ENCODE measurements at places on chromosomes 13 and 19.
A peak's percentile ranks its signal among the peaks of the same experiment; 100 is the strongest.

- DNase-seq: no peak
These were observed 1404.3 kb upstream of the MIR17HG start for GRCh38 chr13:89943139-89943538.

DNA sequence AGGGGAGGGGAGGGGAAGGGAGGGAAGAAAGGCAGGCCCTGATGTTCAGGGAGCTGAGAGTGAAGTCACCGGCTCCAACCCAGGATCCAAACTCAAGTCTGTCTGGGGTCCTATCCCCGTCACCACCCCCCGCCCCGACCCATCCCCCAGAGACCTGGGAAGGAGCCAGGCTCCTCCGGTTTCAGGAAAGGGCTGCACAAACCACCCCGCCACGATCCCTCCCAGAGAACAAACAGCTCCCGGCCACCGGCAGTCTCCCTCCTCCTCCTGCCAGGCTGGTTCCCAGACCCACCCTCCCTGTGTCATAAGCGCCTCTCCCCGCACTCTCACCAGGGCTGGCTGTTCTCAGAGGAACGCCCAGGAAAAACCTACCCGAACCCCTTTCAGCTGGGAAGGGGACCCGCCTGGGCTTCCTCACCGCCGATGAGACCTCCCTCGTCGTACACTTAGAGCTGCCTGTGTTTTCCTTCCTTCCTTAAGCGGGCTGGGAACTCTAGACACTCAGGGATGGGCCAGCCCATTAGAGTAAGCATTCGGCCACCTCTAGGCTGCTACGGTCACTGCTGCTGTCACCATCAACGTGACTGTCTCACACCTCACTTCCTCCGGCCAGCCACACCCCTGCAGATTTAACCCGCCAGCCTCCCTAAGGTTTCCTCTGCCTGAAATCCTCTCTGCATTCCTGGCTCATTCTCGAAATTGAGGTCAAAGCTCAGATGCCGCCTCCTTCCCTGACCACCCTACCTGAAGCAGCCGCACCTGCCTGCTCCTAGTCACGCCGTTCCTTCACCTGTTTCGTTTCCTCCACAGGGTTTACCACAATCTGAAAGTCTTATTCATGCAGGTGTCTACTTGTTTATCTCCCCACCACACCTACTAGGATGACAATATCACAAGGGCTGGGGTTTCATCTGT, 6.3 kb upstream of the RDH13 start:
- peak; percentile 21 for DNase-seq

DNA sequence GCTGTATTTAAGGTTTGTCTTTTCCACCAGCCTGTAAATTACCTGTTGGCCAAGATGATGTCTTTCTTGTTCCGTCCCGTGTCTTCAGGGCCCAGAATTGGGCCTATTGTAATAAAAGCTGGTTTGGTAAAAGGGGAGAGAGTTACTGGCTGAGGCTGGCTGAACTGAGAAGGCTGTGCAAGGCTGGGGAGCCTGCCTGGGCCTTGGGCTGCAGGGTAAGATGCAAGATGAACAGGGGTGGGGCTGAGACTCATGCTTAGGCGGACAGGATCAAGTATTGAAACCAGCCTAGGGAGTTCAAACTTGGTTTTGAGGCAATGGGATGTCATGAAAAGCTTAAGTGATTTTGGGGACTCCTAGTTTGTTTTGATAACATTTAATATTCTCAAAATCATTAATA, 142.3 kb downstream of the PCCA start:
- no peak for DNase-seq

GRCh38 chr13:111345682-111346081, 25.2 kb downstream of the TEX29 start:
- no peak for DNase-seq

DNA sequence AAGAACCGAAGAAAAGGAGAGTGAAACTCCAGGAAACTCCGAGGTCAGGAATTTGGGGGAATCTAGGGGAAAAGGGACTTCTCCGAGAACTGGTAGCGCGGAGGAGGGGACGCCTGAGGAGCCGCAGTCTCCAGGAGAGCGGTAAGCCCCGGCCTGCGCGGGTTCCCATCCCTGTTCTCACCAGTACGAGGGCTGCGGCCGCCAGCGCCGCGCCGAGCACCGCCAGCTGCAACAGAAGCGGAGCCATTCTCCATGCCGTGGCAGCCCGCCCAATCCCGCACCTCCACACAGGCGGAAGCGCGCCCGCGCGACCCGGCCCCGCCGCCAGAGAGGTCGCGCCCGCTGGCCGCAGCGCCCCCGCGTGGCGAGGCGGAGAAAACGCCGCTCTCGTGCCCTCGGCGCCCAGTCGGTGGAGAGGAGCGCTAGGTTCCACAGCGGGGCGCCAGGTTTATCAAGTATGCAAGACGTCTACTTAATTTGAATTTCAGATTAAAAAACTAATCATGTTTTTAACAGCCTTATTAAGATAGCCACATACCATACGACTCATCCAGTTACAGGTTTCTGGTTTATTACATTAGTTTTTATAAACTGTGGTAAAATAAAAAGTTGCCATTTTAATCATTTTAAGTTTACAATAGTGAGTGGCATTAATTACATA, at the start of gene ALG5:
Gene ALG5 (minus strand): TSS at position 287 of the 661 bp plus-strand sequence. CDS start 40 bp downstream, at position 247.
- peak; percentile 24 for DNase-seq

DNA sequence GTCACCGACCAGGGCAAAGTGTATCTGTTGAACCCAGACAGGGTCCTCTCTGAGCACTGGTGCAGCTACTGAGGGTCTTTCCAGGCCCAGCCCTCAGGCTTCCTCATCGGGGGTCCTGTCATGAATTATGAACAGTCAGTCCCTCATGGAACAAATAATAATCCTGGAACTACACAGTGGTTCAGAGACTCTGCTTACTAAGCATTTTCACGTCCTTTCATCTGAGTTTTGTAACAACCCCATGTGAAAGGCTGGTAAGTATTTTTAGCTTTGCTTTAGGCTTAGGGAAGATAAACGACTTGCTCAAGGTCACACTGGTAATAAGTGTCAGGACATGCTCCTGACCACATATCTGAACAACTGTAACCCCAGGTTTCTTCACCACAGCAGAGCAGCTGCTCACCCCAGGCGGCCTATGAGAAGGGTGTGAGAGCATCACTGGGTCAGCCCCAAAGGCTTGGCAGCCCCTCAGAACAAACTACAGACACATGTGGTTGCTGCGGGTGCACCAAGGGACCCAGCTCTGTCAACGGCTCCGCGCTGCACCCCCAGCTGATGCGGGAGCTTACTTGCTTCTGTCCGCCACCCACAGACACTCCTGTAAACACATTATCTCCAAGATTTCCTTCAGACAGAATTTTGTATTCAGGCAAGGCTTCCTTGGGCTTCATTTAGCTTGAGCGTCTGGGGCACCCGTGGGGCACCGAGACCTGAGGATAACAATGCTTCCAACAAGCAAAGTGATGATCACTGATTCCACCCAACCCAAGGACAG, 19.4 kb upstream of the GSX1 start:
- no peak for DNase-seq

- no peak for DNase-seq
These were observed 7.9 kb upstream of the ZNF626 start for GRCh38 chr19:20669263-20669662.

DNA sequence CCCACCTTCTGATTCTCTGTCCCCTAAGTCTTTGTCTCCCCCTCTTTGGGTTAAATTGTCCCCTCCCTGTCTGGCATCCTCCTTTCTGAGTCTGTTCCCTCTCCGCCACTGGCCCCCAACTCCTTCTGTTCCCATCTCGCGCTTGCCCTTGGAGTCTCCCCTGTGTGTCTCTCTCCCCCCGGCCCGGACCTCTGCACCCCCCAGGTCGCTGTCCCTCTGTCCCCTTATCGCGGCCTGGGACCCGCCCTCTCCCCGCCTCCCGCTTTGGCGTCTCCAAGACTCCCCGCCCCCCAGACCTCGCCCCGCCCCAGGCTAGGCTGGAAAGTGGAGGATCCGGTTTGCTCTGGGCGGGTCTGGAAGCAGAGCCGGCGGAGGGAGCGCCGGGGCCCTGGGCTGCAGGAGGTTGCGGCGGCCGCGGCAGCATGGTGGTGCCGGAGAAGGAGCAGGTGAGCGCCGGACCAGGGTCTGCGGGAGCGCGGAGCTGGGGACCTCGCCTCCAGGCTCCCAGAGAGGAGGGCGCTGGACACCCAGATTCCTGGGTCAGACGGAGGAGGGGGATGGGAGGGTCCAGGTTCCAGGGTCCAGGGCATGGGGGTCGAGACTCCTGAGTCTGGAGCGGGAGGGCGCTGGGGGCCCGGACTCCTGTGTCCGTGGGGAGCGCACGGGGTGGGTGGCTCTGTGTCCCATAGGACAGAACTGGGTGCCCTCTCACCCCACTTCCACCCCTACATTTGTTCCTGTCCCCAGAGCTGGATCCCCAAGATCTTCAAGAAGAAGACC, at the start of gene TRPM4:
Gene TRPM4 (plus strand): TSS at position 348 of the 780 bp plus-strand sequence. CDS start 75 bp downstream, at position 423.
- peak; percentile 61 for DNase-seq

- no peak for DNase-seq
These were observed 49.0 kb downstream of the DNAJC15 start for GRCh38 chr13:43072394-43072793.

- no peak for DNase-seq
These were observed 152.5 kb downstream of the IER2 start for GRCh38 chr19:13302526-13303270.

- no peak for DNase-seq
These were observed 12.4 kb upstream of the BBC3 start for GRCh38 chr19:47243364-47243775.

DNA sequence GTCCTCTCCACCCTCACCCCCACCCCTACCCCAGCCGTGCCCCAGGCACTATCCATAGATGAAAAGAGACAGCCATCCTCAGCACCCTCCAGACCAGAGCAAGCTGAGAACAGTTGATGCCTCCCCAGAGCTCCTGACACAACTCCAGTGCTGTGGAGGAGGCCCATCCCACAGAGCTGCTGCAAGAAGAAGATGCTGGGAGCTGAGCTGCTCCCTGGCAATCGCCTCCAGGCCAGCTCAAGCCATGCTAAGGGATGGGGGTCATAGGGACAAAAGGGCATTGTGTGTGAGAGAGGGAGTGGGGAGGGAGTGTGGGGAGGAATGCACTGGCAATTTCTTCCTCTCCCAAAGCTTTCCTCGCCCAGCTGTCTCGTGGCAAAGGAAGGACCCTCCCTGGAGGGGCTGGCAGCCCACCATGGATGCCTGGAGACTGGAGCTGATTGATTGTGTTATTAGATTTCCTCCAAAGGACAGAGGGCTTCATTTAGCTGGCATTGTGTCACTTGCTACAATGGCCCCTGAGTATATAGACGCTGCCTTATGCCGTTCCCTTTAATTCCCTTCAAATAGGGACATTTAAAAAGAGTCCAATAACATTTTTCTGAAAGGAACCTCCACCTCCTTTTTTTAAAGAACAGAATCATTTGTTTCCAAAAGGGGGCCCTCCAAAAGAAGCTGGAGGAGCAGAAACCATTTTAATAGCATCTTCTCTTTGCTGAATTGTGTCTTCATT, 476.4 kb downstream of the FOXO1 start:
- DNase-seq: no peak

GRCh38 chr13:25286969-25287961, at the start of gene MTMR6:
TSS of gene MTMR6 (minus strand) at chr13:25287488. CDS start at chr13:25287247, 241 bp downstream.
- peak; percentile 15 for DNase-seq

DNA sequence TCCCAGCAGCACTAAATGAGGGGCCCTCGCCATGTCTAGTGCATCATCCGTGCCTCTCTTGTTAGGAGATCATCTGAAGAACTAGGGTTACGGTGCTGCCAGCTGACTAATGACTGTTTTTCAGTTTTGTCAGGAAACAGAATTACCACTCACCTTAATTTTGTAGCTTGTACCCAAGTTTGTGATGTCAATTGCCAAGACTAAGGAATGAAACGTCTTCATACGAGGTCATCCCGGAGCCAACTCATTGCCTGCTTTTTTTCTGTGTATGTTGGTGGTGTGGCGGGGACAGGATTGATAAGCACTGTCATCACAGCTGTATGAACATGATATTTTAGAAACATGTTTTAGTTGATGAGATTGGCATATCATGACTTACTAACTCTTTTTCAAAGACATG, 100.6 kb downstream of the TNFRSF19 start:
- no peak for DNase-seq

DNA sequence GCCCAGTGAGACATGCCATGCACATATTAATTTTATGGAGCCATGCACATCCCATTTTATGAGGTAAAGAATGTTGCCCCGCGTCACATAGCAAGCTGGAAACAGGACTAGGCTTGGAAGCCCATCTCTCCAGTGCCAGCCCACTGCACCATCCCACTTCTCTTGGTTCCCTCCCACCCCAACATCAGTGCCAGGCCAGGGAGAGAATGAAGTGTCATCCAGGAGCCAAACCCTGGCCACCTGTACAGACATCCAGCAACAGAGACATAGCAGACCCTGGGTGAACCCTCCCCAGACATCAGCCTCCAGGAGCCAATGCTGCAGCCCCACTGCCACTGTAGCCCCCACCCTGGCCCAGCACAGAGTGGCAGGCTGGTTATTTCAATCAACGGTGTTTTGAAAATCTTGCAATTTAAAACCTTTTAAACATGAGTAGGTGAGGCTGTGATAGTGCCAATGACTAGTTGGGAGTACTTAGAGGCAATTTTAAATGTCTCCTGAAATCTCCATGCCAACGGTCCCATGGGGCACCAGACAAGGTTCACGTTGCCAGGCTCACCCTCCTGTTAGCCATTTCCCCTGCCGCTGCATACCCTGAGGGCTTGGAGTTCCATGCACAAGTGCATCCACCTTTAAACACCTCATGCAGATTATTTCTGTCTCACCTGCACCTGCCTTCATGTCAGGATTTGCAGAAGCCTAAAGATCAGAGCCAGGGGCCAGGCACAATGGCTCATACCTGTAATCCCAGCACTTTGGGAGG, 34.7 kb downstream of the VSTM2B start:
- no peak for DNase-seq

GRCh38 chr19:42442833-42443232, at the start of gene CXCL17:
TSS of gene CXCL17 (minus strand) at chr19:42442946. CDS start at chr19:42442832, 114 bp downstream.
- peak; percentile 43 for DNase-seq

GRCh38 chr19:50695251-50696093, 24.1 kb downstream of the SHANK1 start:
- no peak for DNase-seq

DNA sequence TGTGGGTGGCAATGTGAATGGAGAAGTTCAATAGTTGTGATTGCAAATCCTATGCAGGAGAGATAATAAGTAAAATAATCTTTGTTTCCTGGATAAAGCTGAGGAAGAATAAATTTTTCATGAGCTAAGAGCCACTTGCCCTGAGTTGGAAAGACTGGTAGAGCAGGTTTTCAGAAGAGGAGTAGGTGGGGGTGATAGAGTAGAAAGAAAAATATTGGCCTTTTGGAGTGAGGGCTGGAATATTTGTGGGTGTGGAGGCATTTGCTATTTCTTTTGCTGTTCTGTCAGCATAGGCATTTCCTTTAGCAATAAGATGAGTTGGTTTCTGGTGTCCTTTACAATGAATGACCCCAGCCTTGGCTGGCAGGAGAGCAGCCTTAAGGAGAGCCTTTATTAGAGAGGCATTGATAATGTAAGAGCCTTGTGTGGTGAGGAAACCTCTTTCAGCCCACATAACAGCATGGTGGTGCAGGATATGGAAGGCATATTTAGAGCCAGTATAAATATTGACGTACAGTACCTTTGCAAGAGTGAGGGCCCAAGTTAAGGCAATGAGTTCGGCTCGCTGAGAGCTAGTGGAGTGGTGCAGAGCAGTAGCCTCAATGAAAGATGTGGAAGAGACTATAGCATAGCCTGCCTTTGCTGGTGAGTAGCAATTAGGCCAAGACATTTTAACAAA, 11.6 kb upstream of the ZNF431 start:
- peak; percentile 37 for DNase-seq

GRCh38 chr19:50344661-50345318, 15.6 kb upstream of the KCNC3 start:
- DNase-seq: no peak

- DNase-seq: no peak
These were observed 1292.4 kb upstream of the MIR17HG start for GRCh38 chr13:90055121-90055520.

- no peak for DNase-seq
These were observed 3.8 kb downstream of the COMMD6 start for GRCh38 chr13:75533861-75534260.

- no peak for DNase-seq
These were observed 26.4 kb upstream of the F7 start for GRCh38 chr13:113078902-113079780.
